ENCODE measurements at places on chromosomes 5 and 9.

DNA sequence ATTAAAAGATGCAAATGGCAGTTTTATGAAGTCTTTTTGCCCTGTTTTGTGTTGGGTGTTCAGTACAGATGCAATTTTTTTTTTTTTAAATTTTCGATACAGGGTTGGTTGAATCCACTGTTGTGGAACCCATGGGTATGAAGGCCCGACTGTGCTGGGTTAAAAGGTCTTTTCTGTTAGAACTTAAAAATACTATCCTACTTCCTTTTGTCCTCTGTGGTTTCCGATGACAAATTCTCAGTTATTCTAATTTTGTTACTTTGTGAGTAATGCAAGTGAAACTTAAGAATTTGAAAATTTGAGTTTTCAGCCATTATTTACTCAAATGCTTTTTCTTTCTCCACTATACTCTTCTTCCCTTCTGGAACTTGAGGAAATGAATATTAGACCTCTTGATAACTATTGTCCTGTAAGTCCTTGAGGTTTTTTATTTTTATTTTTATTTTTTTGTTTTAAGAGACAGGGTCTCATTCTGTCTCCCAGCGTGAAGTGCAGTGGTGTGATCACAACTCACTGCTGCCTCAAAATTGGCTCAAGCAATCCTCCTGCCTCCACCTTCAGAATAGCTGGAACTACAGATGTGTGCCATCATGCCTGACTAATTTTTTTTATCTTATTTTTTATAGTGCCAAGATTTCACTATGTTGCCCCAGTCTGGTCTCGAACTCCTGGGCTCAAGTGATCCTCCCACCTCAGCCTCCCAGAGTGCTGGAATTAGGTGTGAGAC, 67.5 kb downstream of the ZCCHC7 start:
- no peak for DNase-seq

- no peak for DNase-seq
Measured at GRCh38 chr5:34526682-34527305, 129.3 kb upstream of the RAI14 start.

DNA sequence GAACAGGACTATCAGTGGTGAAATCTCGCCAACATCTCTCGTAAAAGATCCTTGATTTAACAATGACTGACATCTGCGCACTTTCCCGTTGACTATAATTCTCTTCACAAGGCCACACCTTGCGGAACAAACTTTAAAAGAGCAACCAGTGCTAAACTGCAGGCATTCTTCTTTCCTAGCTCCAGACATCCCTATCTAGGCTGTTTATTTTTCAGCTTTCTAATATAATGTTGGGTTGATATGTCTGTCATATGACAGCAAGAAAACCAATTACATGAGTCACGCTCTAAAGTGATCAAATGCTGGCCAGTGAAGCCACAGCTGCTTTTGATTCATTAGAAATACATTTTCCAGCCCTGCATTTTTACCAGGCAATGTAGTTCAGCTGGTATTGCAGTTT, 162.5 kb downstream of the ELAVL2 start:
- no peak for DNase-seq

DNA sequence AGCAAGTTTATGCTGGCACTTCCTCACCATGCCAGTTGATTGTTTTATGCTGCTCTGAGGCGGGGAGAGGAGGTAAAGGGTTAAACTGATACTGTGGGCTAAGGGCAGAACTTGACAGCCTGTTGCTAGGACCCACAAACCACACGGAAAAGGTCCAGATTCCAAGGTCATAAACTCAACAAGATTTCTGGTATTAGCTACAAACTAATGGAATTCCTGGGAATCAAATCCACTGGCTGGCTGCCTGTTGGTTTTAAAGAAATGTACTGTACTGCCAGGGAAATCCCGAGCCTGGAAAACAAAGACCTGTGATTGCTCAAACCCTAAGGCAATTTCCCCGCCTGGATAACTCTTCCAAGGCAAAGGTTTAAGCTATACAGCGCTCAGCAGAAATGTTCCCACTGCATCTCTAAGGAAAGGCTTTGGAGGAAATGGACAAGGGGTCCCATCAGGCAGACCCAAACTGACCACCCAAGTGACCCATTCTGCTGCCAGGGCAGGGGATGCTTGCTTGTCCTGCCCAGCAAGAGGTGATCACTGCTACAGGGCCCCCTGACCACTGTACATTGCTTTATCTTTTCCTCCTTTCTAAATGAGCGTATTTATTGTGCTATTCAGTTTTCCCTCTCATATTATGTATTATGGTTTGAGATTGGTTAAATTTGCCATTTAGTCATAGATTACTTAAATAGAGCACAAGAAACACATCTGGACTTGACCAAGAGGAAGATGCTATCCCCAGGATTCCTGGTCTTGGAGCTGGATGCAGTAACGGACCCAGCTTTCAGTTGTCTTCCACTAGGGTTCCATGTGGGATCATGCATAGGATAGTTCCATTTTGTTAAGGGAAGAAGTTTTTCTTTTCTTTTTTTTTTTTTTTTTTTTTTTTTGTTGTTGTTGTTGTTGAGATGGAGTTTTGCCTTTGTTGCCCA, 124.3 kb downstream of the SUSD1 start:
- no peak for DNase-seq

- no peak for DNase-seq
Measured at GRCh38 chr5:154690488-154690887, 64.7 kb upstream of the LARP1 start.

- no peak for DNase-seq
Measured at GRCh38 chr5:142175039-142175438, 66.5 kb downstream of the NDFIP1 start.

DNA sequence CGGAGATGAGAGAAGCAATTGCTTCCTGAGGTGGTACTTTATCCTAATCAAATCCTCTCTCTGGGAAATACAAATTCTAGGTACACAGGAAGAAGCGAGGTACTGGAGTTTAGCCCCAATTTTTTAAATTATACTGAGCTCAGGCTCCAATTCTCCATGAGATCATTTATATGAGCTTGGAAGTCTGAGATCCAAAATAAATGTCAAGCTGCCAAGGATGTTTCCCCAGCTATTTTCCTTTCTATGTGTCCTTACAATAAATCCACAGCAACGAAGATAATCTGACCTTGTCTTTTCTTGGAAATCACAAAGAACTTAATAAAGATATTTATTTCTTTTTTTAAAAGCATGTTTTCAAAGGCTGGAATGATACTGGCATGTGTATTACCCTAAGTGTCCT, 597.3 kb downstream of the GABRG2 start:
- no peak for DNase-seq

GRCh38 chr9:116717150-116717549, 30.0 kb downstream of the TRIM32 start:
- DNase-seq = no peak

- DNase-seq = no peak
Measured at GRCh38 chr9:108108852-108109448, 619.4 kb upstream of the KLF4 start.

- DNase-seq = no peak
Measured at GRCh38 chr9:20838218-20838617, 154.2 kb downstream of the FOCAD start.

DNA sequence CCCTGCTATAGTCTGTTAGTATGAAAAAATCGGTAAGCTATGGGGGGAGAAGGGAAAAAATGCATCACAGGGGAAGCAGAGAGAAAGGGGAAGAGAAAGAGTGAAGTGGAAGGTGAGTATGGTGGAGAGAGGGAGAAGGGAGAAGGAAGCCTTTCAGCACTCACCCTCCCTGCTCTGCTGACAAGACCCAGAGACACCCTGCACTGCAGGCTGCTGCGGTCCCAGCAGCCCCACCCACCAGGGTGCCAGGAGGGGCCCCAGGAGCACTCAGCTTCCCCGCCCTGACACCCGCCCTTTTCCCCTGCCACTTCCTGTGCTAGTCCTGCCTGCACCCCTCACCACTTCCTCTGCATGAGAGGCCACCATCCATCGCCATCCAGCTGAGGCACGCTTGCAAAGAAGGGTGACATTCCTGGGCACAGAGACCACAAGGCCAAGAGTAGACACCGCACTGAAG, 12.7 kb downstream of the STK10 start:
- DNase-seq = no peak

GRCh38 chr9:121661328-121661727, 9.9 kb downstream of the DAB2IP start:
- DNase-seq = no peak

DNA sequence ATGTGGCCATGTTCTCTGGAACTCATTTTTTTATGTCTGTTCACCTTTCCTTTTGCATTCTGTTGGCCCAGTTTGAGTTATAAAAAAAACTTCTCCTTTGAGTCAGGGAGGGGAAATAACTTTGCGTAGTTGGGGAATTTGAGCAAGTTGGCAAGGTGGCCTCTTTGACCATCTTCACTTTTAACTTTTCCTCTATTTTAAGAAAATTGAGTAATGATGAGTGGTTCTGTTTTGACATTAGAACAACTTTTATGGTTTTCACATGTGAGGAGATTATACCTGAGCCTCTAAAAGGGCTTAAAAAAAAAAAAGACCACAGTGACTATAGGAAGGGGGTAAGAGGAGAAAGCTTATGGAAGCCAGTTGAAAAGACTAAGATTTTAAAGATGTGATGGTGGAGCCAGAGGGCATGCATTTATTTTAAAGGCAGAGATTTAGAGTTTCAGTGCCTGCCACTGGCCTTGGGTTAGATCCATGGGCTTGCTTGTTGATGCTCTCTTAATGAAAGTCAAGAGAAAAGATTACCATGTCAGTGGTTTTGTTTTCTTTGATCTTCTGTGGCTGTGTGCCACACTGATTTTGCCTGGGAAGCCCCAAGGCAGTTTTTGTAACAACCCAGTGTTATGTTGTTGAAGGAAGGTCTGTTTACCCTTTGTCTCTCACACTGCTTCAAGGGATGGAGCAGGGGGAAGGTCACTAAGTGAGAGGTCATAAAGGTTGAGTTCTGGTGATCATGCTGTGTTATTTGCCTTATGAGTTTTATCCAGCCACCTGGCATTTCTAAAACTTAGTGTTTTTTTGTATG, 219.7 kb upstream of the CD180 start:
- DNase-seq = no peak

GRCh38 chr5:107103522-107103921, 567.2 kb downstream of the EFNA5 start:
- no peak for DNase-seq

DNA sequence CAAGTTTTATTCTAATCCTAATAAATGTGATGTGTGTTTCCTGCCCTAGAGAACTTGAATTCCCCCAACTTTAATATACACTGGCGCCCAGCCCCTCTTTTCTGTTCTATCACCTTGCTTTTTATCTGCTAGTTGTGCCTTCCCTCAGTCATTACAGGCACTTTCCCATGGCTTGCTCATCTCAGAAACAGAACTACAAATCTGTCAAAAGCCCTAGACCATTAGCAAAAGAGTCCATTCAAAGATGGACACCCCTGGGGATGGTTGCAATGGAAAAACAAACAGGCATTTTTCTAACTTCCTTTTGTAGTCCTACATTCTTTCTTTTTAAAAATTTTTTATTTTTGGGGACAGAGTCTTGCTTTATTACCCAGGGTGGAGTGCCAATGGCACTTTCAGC, 48.2 kb downstream of the FRMD3 start:
- no peak for DNase-seq

- no peak for DNase-seq
Measured at GRCh38 chr5:77937015-77937908, 161.1 kb upstream of the TBCA start.

DNA sequence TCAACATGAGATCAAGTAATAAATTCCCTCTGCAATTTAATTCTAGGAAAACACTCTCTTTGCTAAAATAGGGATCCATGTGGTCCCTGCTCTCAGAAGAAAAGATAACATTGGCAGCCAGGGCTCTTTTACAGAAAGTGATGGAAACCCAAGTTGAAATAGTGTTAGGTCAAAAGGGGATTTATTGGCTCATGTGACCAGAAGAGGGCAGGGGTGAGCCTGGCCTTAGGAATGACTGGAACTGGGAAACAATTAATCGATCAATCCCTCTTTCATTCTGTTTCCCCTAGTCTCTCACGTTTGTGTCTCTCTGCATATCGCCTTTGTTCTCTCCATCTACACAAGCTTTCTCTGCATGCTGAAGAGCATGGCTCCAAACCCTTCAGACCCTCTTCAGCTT, 58.3 kb upstream of the ALDH1B1 start:
- no peak for DNase-seq

DNA sequence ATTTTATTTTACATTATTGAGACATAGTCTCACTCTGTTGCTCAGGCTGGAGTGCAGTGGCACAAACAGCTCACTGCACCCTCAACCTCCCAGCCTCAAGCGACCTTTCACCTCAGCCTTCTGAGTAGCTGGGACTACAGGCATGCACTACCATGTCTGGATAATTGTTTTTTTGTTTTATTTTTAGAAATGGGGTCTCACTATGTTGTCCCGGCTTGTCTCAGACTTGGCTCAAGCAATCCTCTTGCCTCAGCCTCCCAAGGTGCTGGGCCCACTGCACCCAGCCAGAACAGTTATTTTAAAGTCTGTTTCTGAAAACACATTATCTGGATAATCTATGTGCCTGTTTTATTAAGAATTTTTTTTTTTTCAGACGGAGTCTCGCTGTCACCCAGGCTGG, 62.0 kb downstream of the TEX10 start:
- no peak for DNase-seq
